Epithelial cell of proximal tubule (primary cell): ENCODE measurements at places on chromosomes 1 and 21.
A peak's percentile ranks its signal among the peaks of the same experiment; 100 is the strongest.

GRCh38 chr1:171711643-171712042, 30.2 kb downstream of the VAMP4 start:
- DNase-seq: no peak

DNA sequence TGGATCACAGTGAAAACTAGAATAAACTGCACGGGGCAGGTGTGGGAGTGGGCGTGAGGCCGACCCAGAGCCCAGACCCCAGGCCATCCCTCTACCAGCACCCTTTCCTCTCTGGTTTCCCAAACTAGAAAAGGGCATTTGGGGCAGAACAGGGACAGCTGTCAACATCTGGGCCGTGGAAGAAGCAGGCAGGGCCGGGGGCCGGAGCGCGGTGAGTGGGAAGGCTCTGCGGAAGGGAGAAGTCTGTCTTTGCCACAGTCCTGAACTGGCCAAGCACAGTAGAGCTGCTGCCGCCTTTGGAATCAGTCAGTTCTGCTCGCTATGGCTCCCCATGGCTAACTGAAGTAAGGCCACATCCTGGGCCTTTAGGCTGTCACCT, 6.6 kb downstream of the CCDC24 start:
- no peak for DNase-seq

DNA sequence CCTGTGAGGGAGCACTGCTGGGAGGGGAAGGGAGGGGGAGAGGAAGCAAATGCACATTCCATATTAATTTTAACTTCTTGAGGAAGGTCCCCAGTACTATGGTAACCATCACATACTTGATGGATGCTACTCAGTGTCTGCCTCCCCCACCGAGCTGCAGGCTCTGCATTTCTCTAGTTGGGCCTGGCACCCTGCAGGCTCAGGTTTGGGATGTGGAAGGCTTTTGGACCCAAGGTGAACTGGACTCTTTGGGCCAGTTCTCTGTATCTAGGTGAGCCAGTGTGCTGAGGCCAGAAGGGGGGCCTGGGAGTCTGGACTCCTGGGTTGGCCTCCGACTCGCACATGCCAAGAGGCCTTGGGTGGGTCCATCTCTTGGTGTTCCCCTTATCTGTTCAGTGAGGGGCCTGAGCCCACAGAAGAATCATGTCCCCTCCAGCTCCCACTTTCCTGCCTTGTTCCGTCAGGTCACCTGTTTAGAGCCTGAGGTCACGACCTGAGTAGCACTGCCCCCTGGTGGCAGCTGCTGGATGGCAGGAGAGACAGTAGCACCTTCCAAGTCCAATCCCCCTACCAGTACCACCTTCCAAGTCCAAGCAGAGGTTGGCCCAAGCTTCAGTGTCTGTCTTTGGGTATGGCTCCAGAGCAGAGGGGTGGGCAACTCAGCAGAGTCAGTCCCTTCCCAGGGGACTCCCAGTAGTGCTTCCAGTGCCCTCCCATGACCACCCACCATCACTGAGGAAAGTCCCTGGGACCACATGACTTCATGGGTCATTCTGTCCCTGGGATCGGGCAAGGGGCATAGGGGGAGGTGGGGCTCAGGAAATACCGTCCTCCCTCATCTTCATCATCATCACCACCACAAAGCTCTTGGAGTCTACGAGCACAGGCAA, 241.8 kb downstream of the TRABD2B start:
- DNase-seq: no peak

DNA sequence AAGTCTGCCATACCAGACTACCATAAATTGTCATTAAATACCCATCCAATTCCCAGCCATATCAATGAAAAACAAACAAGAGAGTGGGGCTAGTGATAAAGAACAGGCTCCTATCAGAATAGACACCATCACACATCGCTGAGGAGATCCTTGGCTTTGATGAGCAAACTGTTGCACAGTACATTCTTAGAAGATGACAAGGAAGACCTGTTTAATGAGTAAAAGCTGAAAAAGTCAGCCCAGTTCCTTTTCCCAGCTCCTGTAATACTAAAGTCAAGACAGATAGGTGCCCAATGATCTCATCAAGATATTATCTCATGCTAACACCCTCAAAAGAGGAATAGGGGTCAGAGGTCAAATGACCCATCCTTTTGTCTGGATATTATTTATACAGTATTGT, 164.5 kb upstream of the COA6 start:
- peak; percentile 90 for DNase-seq

- DNase-seq: no peak
Measured at GRCh38 chr21:39430016-39430415, 15.6 kb downstream of the LCA5L start.

GRCh38 chr1:91835087-91835521, 50.8 kb downstream of the TGFBR3 start:
- DNase-seq: no peak

DNA sequence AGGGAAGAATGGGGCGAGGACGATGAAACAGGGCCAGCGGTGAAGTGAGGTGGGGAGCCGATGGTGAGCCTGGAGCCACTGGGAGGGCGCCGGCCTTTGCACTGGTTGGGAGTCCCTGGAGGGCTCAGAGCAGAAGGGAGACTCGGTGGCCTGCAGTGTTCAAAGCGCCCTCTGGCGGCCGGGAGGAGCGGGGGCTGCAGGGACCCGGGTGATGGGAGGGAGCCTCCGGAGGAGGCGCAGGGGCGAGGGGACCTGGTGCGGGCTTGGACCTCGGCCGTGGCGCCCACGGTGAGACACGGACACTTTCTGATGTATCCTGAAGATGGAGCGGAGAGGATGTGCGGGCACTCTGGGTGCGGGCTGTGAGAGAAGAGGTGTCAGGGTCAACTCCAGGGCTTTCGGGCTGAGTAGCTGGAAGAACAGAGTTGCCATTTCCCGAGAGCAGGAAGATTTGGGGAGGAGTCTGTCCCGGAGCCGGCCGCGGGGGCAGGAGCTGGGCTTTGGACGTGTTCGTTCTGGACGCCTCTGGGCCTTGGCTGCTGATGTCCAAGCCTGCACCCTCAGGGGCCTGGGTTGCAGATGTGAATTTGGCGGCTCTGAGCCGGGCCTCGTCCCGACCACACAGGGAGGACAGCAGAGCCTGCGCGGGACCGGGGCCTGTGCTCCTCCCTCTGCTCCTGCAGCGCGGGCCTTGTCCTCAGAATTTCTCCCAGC, 29.7 kb downstream of the HEYL start:
- no peak for DNase-seq

DNA sequence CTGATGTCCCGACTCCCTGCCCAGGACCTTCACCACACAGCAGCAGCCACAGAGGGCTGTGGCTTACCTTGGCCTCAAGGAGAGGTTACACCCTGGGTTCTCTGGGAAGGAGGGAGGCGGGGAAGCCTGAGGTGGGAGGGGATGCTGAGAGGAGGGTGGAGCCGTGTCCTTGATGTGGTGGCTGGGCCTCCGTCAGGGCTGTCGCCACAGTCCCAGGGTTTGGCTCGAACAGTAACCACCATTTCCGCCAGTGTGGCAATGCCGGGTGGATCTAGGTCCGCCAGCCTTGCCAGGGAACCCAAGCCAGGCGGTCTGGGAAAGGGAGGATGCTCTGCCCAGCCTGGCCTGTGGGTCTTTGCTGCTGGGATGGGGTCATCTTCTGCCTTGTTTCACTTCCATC, 18.4 kb upstream of the CDCA8 start:
- no peak for DNase-seq

GRCh38 chr1:15238789-15239188, 8.2 kb upstream of the FHAD1 start:
- no peak for DNase-seq

GRCh38 chr1:115215703-115216521, 122.1 kb downstream of the NGF start:
- no peak for DNase-seq

- DNase-seq: peak; percentile 89
Measured at GRCh38 chr1:112544011-112544688, 35.4 kb downstream of the WNT2B start.

DNA sequence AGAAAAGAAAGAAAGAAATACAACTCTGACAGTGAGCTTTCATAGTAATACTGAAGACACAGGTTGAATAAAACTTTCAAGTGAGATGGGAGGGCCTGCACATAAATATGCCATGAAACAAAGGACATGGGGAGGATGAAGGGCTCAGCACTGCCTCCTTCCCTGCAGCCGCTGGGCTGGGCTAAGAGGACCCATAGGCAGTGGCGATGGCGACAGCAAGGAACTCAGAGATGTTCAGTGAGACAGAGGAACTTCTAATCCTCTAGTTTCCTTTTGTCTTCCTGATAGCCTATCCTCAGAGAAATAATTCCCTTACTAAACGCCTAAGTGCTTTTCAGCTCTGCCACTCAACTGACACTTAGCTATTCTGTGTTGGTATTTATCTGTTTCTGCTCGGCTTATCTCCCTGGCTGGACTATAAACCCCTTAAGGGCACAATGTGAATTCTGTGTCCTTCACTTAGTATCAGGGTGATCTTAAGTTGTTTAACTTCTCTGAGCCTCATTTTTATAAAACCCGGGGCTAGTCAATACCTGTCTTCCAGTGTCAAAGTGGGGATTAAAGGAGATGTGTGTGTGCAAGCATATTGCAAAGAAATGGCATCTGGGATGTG, 24.4 kb upstream of the IER5 start:
- no peak for DNase-seq

GRCh38 chr1:10912441-10912840, 100.0 kb upstream of the TARDBP start:
- DNase-seq: no peak

DNA sequence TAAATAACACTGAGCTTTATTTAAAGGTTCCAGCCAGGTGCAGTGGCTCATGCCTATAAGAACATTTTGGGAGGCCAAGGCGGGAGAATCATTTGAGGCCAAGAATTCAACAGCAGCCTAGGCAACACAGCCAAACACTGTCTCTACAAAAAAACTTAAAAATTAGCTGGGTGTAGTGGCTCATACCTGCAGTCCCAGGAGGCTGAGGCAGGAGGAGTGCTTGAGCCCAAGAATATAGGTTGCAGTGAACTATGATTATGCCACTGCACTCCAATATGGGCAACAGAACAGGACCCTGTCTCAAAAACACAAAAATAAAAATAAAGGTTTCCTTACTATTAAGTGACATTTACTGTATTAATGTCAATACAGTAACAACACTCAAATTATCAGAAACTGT, 2.1 kb downstream of the TAF12 start:
- DNase-seq: no peak

DNA sequence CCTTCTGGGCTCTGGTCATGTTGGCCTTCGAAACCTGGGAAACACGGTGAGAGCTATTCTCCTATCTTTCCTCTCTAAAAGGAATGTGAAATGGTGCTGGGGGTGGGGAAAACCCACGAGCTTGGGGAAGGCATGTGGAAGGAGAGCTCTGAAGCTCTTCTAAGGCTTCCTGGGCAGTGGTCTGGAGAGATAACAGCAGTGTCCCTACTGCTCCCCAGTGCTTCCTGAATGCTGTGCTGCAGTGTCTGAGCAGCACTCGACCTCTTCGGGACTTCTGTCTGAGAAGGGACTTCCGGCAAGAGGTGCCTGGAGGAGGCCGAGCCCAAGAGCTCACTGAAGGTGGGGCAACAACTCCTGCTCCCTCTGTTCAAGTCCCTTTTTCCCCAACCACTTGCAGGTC, 2.8 kb downstream of the USP21 start:
- no peak for DNase-seq

- no peak for DNase-seq
Measured at GRCh38 chr1:21383785-21384401, 56.0 kb upstream of the NBPF3 start.

DNA sequence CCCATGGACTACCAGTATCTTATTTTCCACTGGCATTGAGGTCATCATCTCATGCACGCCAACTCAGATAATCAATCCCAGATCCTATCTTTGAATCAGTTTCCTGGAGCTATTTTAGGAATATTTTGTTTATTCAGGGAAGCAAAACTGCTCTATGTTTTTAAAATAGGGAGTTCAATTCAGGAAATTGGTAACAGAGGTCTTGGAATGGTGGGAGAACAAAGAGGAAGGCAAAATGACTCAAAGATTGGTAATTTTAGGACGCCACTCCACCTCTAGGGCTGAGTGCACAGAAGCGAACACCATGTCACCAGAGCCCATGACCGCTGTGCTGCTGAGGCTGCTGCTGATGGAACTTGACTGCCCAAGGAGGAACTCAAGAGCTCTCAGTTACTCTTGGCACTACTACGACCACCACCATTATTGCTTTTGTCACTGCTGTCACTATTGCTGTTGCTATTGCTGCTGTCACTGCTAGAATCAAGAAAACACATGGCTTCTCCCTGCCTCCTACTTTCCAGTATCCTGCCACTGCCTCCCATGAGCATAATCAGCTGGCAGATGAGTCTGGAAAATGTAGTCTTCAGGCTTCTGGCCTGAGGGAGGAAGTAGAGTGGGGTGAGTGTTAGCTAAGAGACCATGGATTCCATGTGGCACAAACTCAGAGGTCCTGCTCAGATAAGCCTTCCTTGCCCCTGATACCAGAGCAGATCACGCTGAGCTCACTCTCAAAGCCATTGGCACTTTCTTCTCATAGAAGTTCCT, 71.6 kb upstream of the CNIH3 start:
- DNase-seq: no peak

DNA sequence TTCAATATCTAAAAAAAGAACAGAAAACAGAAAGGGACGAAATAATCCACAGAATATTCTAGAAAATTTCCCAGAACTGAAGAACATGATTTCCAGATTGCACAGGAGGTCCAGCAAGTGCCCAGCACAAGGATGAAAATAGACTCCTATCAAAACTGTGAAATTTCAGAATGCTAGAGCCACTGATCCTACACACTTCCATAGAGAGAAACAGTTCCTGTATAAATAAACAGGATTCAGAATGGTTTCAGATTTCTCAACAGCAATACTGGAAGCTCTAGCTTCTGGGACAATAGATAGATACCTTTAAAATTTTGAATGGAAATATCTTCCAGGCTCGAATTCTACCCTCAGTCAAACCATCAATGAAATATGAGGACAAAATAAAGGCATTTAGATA, 4.6 kb downstream of the TARBP1 start:
- DNase-seq: no peak

DNA sequence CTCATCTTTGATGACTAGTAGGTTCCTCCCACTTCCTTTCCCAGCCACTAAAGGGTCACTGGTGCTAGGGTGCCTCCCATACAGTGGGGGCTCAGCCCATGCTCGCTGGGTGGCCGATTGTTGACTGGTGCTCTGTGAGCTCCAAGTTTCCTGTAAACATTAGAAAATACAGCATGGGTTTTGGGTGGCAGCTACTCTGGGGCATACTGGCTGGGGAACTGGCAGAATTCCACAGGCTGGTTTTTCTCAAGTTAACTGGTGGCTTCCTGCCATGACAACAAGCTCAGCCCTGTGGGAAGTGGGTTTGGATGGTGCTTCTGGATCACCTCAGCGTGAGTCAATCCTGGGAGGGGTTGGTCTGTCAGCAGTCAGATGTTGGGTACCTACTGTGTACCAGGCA, 28.7 kb upstream of the CRNN start:
- DNase-seq: no peak

GRCh38 chr21:27722095-27722494, 755.2 kb upstream of the ADAMTS5 start:
- peak; percentile 37 for DNase-seq
